ENCODE measurements at places on chromosomes 6 and 20. TPM values are rescaled to one million over a fixed set of nuclear protein-coding genes. Genes with fewer than 3 reads are reported as not detected.

OR2H1 gene
- not detected for total RNA-seq

SNAI1 gene
- total RNA-seq = 7.9 TPM

CPXM1 gene
- total RNA-seq = 57.1 TPM

DNA sequence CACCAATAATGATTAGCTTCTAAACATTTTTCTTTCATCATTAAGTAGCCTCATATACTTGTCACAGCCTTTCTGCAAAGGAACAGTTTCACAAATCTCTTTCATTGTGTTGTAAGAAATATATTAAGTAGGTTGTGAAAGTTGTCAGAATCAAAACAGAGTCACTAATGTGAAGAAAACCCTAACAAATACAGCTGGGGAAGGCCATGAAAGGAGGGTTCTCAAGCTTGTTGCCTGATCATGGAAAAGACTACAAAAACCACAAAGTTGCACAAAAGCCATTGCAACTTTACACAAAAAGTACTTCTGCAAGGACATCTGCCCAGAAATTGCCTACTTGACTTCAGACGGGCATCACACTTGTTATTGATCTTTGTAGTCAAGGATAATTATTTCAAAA is 216.1 kb downstream of the ALDH8A1 start:
- DNase-seq = no peak
